ENCODE measurements at places on chromosomes 7 and 10.

- DNase-seq: peak; percentile 5
Observed at GRCh38 chr7:103640031-103640779, 194.2 kb upstream of the SLC26A5 start.

GRCh38 chr10:36358736-36359135, 716.6 kb upstream of the FZD8 start:
- DNase-seq: no peak

- DNase-seq: no peak
Observed at GRCh38 chr10:62811159-62811875, 4.8 kb downstream of the EGR2 start.

DNA sequence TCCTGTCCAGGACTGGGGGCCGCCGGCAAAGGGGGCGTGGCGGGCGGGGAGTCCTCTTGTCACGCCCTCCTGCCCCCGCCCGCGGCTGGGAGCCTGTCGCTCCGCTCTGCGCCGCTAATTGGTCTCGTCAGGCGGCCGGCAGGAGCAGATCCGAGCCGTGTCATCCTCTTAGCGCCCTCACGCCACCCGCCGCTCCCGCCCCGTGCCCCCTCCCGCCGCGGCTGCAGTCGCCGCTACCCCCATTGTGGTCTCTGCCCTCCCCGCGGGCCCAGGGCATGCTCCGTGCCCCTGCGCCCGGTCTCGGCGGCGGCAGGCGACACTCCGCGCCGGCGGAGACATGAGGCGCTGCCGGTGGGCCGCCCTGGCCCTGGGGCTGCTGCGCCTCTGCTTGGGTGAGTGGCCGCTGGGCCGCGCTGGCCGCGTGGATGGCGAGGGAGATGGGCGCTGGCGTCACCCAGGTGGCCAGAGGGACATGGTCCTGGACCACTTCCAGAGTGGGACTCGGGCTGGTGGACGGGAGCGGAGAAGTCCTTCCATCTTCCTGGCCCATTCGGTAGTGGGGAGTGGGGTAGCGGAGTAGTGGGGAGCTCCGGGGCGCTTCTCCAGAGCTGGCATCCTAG, at the start of gene CDHR1:
Gene CDHR1, plus strand, starts transcription at position 114 of the 620 bp plus-strand sequence. Its CDS starts 224 bp downstream, at position 338.
- no peak for DNase-seq

- DNase-seq: no peak
Observed at GRCh38 chr7:28579571-28579970, 167.3 kb downstream of the CREB5 start.

- no peak for DNase-seq
Observed at GRCh38 chr10:21527598-21528235, 2.2 kb upstream of the SKIDA1 start.

DNA sequence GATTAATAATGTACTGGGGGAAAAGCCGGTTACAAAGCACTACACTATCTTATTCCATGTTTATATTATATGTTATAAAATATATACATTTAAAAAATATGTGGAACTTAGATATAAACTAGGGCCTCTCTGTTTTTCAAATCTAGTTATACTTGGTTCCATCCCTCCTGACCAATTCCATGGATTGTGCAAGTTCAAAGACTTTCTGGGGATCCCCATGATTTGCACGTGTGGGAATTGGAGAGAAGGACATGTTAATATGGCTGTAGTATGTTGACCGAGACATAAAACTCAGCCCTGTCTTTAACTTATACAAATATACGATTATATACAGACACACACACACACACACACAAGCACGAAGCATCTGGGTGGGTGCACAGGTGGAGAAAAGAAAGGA, 18.8 kb upstream of the ECHDC3 start:
- DNase-seq: no peak

DNA sequence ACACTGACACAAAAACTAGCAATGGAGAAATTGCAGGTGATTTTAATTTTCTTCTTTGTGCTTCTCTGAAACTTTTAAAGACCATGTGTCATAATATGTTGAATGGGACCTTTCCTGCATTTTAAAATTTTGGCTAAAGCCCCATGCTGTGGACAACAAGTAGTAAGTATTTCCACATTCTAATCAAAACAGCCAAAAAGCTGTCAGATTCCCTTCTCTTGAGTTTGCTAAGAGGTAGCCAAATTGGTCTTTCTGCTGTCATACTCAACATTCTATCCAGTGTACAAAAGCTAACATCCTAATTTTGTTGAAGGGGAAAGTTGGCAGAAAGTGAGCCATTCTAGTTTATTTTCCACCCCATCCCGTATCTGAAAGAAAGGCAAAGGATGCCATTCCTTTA, 447.6 kb downstream of the TFEC start:
- no peak for DNase-seq

DNA sequence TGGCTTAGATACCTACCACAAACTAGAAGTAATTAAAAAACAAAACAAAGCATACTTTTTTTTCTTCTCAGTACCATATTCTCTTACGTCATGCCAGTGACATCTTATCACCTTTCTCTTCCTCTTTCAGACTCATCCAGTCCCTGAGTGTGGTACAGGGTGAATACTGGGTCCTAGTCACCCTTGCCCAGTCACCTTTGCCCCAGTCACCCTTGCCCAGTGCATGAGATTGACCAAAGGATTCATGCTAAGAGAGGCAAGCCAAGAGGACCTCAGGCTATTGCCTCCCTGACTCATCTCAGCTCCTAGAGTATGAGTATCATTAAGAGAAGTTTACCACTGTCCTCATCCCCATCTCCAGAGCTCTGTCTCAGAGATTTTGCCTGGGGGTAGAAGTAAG, 10.0 kb upstream of the TSPAN12 start:
- DNase-seq: no peak

- DNase-seq: no peak
Observed at GRCh38 chr7:127245002-127245401, 7.7 kb downstream of the GRM8 start.

GRCh38 chr7:37352974-37353948, 95.4 kb downstream of the ELMO1 start:
- no peak for DNase-seq

GRCh38 chr10:124346831-124347230, 71.9 kb downstream of the OAT start:
- no peak for DNase-seq

- no peak for DNase-seq
Observed at GRCh38 chr10:51273574-51273973, 199.3 kb downstream of the PRKG1 start.

DNA sequence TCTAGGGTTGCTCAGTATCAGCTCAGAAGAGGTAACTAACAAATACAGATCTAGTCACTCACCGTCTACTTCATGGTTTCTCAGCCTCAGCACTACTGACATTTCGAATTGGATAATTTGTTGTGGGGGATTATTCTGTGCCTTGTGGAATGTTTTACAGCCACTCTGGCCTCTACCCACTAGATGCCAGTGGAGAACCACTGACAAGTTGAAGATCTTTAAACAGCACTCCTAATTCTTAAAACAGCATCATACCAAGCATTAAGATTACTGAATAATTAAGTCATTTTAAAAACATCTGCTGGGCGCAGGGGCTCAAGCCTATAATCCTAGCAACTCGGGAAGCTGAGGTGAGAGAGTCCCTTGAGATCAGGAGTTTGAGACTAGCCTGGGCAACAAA, 82.6 kb downstream of the UPF2 start:
- no peak for DNase-seq

DNA sequence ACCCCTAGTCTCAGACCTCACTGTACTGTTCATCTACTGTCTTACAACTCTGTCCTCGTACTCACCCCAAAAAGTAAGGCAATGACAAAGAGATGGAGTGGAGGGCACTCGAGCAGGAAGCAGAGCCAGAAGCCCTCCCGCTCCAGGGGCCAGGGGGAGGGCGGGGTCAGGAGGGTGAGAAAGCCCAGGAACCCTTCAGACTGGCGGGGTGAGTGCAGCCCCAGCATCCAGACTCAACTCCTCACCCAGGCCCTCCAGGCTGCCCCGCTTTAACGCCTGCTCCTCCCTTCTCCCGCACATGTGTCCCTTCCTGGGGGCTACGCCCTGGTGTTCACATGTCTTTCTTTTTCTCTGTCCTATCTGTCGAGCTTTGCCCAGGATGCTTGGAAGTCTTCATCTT, 66.1 kb downstream of the CALML3 start:
- no peak for DNase-seq

- DNase-seq: no peak
Observed at GRCh38 chr7:43925984-43926797, at the start of gene UBE2D4. TSS of gene UBE2D4 (plus strand) at chr7:43926436. CDS start at chr7:43926533, 97 bp downstream.

DNA sequence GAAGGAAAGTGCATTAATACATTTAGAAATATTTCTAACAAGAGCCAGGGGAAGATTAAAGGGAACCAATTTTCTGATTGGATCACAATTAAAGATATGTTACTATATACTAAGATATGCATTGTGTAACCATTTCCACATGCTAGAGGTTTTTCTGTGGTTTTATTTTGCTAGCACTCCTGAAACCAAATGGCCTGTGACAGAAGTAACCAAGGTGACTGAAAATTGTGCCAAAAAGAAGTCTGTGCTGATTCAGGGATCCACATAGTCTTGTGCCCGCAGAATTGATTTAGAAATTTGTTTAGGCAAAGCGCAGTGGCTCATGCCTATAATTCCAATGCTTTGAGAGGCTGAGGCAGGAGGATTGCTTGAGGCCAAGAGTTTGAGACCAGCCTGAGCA, 1.8 kb downstream of the CC2D2B start:
- no peak for DNase-seq

DNA sequence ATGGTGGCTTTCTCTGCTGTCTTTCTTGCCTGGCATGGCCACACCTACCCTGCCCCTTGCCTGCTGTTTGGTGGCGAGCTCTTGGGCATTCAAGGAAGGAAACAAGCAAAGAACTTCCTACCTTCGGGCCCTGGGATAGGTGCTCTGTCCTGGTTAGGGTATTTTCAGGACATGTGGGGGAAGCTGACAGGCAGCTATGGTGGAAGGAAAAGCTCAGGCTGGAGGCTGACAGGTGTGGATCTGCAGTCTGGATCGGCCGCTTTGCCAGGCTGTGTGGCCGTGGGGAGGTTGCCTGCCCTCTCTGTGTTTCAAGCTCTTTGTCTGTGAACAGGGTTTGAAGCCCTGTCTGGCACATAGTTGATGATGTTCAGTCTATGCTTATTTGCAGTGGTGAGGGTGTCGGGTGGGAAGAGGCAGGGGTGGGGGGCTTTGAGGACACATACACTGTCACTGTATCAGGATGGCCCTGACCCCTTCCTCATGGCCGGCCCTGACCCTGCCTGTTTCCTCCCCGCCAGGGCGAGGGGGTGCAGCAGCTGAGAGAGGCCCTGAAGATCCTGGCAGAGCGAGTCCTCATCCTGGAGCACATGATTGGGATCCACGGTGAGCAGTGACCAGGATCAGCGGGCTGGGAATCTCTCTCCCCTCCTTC, 73.7 kb downstream of the MYL10 start:
- no peak for DNase-seq
